NCI-H187 treated with DMSO at 0.1 percent for 48 hours (cell line): ENCODE measurements at places on chromosomes 7 and 10.

DNA sequence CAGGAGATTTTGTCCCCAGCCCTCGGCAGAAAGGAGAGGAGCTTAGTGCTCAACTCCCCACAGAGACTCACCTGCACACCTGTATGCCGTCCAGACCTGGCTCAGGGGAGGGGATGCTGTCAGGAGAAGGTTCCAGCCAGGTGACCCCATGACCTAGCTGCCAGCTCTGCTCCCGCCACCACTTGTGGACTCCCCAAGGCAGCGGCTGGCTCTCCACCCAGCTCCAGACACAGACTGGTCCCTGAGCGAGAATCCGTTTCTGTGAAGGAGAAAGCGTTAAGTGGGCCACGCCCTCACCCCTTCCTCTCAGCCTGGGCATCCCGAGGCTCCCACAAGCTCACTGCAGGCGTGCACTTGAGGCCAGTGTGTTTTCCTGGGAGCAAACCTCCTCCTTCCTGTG is 76.4 kb downstream of the RGS10 start:
- DNase-seq, result no peak

DNA sequence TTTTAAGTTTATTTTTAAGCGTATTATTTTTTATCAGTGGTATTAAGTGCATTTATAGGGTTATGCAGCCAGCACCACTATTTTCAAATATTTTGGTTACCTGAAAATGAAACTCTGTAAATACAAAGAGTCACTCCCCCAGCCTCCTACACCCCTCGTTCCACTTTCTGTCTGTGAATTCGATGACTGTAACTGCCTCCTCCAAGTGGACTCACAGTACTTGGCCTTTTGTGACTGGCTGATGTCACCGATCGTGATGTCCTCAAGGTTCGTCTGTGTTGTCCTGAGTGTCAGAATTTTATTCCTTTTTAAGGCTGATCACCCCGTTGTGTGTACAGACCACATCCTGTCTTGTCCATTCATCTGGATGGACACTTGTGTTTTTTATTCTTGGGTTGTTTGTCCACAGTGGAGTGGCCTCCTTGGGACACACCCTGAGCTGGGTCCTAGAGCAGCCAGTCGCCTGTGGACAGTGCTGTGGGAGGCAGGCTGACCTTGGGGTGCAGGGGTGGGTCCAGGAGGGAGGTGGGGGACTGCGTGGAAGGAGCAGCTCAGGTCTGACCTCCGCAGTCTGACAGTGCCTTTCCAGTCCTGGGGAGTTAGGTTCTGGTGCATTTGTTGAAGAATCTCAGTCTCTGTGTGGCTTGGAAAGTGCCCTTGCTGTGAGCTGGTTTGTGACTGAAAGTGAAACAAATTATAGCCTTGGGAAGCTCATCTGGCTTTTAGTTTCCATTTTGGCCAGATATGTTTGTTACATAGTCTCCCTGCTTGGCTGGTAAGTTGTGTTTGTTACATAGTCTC is 6.9 kb downstream of the MTG1 start:
- no peak for DNase-seq

- DNase-seq, result no peak
These were observed 12.7 kb downstream of the TACC2 start for GRCh38 chr10:122001698-122002097.

DNA sequence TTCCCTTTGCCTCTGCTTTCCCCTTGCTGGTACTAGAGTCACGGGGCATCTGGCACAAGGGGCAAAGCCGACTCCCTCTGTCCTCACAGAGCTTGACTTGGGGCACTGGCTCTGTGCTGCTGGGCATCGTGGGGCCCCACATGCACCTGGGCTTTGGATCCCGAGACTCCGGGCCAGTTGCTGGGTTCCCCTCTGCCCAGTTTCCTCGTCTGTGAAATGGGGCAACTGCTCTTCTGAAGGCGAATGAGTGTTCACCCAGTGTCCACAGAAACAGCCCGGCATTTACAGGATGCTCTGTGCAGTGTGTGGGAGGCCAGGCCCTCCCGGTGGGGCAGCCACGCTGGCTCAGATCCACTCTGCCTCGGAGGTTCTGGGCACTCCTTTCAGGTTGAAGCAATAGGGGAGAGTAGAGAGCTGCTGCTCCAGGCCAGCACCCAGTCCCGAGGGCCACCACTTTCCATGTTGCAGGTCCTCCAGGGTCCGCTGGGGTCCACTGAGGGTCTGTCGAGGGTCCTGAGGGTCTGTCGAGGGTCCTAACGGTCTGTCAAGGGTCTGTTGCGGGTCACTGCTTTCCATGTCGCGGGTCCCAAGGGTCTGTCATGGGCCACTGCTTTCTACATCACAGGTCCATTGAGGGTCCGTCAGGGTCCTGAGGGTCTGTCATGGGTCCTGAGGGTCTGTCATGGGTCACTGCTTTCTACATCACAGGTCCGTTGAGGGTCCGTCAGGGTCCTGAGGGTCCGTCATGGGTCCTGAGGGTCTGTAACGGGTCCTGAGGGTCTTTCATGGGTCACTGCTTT is 103.6 kb downstream of the VIPR2 start:
- DNase-seq, result no peak

GRCh38 chr7:155788616-155789000 is 23.7 kb downstream of the SHH start:
- no peak for DNase-seq
